ENCODE measurements at places on chromosomes 3 and 15. TPM values are rescaled to one million over a fixed set of nuclear protein-coding genes. Genes with fewer than 3 reads are reported as not detected.
A peak's percentile ranks its signal among the peaks of the same experiment; 100 is the strongest.

DNA sequence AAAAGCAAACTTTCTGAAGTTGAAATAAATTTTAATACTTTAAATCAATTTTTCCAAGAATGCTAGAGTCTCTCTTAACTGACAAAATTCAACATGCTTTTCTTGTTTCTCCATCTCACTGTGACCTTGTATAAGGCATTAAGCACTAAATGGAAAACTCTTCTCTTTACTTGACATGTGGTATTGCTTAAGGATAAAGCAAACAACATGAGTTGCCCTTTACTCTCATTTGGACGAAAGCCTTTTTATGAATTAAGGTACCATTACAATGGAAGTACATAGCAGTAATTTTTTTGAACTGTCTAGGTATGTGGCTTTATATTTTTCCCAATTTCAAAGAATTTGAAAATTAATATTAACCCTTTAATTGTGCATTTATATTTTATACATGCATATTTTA is 1.4 kb downstream of the STRIT1 start:
- DNase-seq = no peak

- no peak for DNase-seq
These were observed 22.8 kb downstream of the ATP2C1 start for GRCh38 chr3:130916507-130917167.

Gene HOMER2
- 15.5 TPM for total RNA-seq

DNA sequence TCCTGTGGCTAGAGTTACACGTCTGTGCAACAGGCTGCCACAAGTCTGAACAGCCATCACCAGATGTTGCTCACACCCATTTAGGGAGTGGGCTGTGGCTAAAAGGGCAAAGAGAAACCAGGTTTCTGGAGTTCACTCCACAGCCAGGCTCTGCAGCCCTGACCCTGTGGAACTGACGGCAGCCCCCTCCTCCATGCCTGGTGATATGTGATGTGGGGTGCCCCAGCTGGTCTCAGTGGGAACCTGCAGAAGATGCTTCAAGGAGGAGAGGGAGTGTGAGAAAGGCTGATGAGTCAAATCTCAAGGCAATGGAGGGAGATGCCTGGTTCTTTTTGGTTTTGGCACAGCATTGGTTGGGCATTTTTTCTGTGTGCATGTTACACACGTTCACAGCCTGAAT is 130.6 kb downstream of the TPRA1 start:
- DNase-seq = no peak

- DNase-seq = no peak
These were observed 13.7 kb downstream of the FOXB1 start for GRCh38 chr15:60017538-60018520.

DNA sequence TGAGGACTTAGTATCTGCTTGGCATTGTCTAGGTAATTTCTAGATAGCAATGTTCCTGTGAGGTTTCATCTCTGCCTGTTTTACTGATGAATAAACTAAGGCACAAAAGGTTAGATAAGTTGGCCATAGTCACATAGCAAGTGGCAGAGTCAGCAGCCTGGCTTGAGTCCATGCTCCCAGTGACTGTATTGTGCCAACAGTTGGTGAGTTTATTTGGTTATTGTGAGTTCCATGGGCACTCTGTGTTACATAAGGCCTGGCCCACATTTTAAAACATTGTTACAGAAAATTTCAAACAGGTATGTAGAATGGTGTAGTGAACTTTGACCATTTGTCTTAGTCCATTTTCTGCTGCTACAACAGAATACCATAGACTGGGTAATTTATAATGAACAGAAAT is 15.2 kb downstream of the MCM2 start:
- no peak for DNase-seq

Gene SLC22A14
- 0.18 TPM for total RNA-seq

Gene MORC1
- not detected for total RNA-seq

DNA sequence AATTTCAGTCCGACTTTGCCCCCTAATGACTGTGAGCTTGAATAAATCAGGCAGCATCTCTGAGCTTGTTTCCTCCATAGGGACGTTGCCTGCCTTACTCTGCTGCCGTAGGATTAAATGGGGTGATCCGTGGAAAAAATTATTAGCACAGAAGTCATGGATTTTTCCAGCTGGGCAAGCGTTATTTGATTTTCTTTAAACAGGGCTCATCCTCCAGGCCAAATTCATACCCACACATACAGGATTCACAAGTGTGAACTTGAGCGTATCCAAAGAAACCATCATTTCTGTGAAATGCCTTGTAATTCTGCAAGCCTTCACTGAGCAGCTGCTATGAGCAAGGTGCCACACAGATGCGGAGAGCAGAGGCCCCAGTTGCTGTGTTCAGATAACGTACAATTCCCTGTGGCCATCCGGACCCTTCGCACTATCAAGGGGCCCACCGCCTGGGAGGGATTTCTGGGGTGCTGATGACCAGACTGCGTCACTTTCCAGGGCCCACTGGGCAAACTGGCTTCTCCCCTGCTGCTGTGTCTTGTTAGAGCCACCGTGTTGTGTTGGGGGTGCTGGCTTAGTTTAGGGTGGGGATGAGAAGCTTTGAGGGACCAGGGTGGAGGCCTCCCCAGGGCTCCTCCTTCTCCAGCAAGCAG is 61.4 kb downstream of the MGLL start:
- no peak for DNase-seq

GRCh38 chr3:43334976-43335375 is 48.6 kb downstream of the SNRK start:
- no peak for DNase-seq

Gene MYRIP
- 2.3 TPM for total RNA-seq

Gene SAMD7
- total RNA-seq = not detected

DNA sequence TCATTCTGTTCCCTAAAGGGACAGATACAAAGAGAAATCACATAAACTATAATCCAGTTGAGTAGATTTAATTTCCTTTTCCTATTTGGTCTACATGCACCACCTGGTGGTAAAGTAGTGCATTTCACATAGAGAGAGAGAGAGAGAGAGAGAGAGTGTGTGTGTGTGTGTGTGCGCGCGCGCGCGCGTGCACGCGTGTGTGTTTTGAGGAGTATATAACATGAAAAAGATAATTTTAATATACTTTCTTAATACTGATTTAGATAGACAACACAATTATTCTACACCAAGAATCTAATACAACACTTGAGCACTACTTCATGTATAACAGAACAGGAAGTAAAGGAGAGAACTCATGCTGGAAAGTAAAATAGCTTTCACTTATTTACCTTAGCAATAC is 1.1 kb upstream of the FGF7 start:
- DNase-seq = peak; percentile 34

Gene MEIS2
- 103 TPM for total RNA-seq

- DNase-seq = peak; percentile 50
These were observed 14.9 kb downstream of the LIPH start for GRCh38 chr3:185537369-185537970.

- no peak for DNase-seq
These were observed 36.0 kb downstream of the NECTIN3 start for GRCh38 chr3:111107662-111108035.

DNA sequence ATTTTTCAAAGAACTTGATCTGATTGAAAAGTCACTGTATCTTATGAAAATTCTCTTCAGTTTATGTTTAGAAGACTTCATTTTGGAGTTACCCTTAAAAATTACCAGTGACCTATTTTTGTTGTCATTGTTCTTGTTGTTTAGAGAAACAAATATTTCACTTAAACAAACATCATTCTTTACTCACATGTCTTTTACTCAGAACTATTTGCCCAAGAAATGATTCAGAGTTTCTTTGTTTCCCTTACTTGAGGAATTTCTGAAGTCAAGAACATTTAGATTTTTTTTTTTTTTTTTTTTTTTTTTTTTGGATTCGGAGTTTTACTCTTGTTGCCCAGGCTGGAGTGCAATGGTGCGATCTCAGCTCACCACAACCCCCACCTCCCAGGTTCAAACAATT is 259.6 kb upstream of the UBE2E1 start:
- DNase-seq = no peak

DNA sequence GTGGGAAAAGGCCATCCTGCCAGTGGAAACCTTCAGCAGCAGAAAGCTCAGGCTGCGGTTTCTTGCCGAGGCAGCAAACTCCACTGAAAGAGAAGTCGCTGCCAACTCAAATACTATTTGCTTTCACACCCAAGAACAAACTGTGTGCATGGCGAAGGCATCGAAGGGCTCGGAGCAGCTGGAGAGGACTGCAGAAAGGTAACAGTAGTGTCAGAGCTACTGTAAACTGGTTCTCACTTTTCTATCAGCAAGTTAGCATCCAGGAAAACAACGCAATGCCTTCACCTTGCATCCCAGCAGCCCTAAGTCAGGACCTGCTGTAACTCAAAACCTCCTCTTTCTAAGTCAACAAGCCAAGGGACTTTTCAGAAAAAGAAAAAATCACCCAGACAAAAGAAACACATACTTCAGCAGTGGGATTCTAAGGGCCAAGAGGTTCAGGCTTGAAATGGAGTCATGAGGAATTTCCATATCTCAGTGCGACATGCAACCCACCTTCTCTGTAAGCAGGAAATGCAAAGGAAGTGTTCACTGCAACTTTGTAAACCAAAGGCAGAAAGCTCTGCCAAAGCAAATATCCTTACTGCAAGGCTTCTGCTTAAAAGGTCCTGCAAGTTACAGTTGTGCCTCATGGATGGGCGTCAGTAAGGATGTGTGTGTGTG is 193.5 kb downstream of the FOXP1 start:
- DNase-seq = peak; percentile 94

Gene CILP
- 0.12 TPM for total RNA-seq

DNA sequence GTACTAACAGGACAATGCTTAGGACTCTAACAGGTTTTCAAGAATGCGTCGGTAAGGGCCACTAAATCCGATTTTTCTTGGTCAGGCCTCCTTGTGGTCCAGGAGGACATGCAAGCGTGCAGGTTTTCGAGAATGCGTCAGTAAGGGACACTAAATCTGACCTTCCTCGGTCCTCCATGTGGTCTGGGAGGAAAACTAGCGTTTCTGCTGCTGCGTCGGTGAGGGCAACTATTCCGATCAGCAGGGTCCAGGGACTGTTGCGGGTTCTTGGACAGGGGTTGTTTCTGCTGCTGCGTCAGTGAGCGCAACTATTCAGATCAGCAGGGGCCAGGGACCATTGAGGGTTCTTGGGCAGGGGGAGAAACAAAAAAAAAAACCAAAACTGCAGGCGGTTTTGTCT is 7.8 kb upstream of the UBP1 start:
- DNase-seq = no peak

Gene GPR62
- total RNA-seq = 0.06 TPM

GRCh38 chr3:41330465-41330864 is 131.2 kb downstream of the CTNNB1 start:
- DNase-seq = no peak

DNA sequence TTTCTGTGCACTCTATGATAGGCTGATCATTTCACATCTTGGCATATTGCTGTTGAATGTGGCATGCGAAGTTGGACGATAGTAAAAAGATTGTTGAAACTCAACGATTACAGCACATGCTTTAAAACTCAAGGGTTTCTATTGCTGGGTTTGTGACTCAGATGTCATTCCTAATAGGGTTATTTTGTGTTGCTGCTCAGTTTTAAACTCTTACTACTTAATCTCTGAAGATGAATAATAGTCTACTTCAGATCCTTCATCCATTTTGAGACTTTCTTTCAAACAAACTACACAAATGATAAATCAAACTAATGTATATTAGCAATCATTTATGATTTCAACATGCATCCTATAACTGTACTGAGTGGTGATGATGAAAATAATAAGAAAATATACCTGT is 71.3 kb upstream of the MBNL1 start:
- DNase-seq = no peak

GRCh38 chr3:81485444-81485865 is 276.0 kb downstream of the GBE1 start:
- DNase-seq = peak; percentile 47

DNA sequence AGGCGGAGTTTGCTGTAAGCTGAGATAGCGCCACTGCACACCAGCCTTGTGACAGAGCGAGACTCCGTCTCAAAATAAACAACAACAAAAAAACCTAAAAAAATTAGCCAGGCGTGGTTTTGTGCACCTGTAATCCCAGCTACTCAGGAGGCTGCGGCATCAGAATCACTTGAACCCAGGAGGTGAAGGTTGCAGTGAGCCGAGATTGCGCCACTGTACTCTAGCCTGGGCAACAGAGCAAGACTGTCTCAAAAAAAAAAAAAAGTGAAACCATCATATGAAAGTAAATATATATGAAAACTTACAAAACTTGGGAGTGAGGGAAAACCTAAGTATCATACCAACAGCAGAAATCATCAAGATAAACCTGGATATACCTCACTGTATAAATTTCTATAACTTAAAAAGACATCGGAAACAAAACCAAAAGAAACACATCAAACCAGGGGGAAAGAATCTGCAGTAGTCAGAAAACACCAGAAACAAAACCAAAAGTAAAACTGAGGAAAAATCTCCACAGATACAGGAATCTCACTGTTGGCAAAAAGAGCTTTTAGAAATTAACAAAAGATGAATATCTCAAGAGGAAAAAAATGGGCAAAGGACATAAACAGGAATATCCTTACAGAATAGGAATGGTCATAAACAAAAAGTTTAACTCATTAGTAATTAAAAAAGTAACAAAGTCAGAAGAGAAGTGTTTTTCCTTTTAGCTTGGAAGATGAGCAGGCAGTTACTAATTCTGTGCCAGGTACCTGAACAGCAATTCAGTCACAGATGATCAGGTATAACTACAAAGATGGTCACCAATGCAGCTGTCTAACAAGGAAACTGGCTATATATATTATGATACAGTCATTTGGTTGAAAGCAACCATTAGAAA is 41.3 kb downstream of the ETV5 start:
- no peak for DNase-seq

Gene CCDC39
- not detected for total RNA-seq

- DNase-seq = no peak
These were observed 1205.0 kb upstream of the EPHA6 start for GRCh38 chr3:95609411-95609810.

Gene DGKG
- 4.4 TPM for total RNA-seq

- DNase-seq = no peak
These were observed 1.9 kb upstream of the PLCD1 start for GRCh38 chr3:38031022-38031994.

Gene ABCF3
- total RNA-seq = 41.5 TPM

Gene STXBP5L
- not detected for total RNA-seq

GRCh38 chr15:77630956-77631744 is 1.6 kb downstream of the LINGO1 start:
- DNase-seq = no peak

DNA sequence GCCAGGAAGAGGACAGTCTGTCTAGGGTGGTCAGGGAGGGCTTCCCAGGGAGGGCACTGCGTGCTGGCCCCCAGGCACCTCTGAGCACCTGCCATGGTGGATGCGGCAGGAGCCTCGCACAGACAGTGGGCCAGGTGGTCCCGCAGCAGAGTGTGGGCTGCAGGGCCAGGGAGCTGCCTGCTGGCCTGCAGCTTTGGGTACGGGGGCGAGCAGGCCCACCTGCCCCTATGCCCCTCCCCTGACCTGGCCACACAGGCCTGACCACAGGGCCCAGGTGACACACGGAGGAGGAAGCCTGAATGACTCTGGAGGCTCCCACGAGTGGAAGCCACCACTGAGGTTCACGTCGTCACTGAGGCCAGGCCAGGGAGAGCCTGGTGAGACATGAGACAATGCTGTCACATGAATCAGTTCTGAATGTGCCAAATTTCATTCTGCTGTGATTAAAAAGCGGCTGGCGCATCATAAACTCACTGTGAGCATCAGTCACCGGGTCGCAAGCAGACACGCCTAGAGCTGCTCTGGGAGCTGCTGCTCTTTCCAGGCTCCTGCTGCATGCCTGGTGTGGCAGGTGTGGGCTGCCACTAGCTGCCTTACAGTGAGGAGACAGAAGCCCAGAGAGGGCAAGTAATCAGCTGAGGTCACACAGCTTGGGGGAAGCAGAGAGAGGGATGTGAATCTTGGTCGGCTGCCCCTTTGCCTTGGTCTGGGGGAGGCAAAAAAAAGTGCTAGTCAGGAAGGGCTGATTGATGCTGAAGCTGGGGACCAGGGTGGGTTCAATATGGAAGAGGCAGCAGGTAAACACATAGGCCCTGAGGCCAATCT is 39.5 kb upstream of the IQSEC1 start:
- DNase-seq = no peak

Gene THRB
- total RNA-seq = 0.06 TPM

Gene CRYGS
- total RNA-seq = 4.5 TPM
